Renal pelvis (tissue), 12 donors: ENCODE measurements at places on chromosomes 16 and 17. TPM values are rescaled to one million over a fixed set of nuclear protein-coding genes. Genes with fewer than 3 reads are reported as not detected.

The PPL gene
- polyA plus RNA-seq, result 44.2 TPM

The TEX19 gene
- polyA plus RNA-seq, result not detected

The SIRT7 gene
- 21.3 TPM for polyA plus RNA-seq

GRCh38 chr17:64115043-64115698 is 14.8 kb downstream of the ERN1 start:
- DNase-seq, result no peak

DNA sequence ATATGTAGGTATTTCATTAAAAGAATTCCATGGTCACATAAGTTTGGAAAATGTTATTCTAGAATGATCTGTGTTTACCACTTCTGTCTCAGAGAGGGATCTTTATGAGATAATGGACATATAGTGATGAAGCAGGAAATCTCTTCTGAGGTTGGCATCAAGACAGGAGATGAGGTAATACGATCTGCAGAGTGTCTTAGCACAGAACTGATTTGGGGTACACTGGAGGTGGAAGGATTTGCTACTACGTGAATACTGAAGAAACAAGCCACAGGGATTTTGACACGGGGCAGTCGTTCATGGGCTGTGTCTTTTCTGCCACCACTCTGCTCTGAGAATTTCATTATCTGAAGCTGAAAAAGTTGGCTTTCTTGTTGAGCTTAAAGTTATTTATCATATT is 5.5 kb downstream of the CBFB start:
- no peak for DNase-seq

DNA sequence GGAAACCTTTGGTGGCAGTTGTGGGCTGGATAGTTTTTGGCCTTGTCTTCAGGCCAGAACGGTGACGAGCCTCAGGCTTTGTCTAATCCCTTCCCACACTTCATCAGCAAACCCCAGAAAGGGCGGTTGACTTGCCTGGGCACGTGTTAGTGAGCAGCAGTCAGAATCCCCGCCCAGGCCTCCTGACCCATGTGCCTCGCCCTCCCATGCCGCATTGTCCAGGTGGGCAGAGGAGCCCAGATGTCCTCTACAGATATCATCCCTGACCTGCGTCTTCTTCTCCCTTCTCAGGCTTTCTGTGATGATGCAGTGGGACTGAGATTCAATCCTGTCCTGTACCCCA is 82.5 kb downstream of the OR1D5 start:
- DNase-seq, result no peak

DNA sequence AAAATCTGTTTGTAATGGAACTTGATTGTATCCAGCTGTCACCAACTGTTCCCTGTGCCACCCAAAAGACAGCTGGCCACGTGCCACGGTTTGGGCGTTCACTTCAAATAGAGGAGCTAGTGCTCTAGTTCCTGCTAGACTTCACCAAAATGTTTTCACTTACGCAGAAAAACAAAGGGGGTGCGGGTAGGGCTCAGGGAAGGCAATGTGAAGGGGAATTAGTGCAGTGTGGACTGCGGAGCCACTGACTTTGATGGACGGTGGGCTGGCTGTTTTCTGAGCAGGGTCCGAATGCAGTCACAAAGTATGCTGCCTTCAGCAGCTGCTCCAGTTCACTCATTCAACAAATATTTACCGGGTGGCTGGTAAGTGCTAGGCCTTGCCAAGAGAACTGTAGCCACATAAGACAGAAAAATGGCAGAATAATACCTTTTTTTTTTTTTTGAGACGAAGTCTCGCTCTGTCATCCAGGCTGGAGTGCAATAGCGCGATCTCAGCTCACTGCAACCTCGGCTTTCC is 7.6 kb upstream of the CYTH1 start:
- no peak for DNase-seq

DNA sequence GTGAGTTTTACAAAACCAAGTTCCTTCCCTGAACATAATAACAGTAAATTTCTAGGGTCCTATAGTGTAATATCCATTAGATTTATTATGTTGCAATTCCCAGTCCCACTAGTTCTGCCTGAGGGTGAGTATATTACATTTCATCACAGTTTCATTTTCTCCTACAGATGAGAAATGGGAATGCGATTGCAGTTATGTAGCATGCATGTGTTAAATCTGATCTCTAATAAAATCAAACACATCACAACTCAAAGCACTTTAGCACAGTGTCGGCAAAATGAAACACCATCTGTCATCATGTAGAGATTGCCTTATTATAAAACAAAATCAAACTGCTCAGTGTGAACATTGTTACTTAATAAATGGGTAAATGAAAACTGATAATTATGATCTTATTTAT is 180.5 kb upstream of the TOX3 start:
- DNase-seq, result no peak

DNA sequence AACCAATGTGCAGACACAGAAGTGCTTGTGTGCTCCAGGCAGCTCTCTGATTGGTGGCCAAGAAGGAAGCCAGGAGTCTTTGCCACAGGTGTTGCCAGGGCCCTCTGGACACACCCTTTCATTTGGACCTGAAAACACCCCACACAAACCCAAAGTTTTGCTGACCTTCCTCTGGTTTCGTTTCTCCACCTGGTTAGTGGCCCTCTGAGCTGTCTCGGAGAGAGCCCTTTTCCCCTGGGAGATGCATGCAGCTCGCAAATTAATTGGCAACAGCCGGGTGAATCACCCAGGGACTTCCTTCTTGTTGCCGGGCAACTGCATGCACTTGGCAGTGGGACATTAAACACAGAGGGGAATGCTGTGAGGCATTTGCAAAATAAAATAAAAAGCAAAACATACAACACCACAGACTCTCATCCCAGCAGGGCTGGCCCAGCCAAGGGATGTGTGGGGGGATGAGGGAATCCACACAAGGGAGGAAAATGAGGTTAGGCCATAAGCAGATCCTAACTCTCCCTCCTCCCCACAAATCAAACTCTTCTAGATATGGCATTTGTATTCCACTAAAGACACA is 286.6 kb downstream of the SOX9 start:
- peak; percentile 78 for DNase-seq

- DNase-seq, result no peak
Observed at GRCh38 chr17:48055531-48056245, 7.5 kb downstream of the NFE2L1 start.

GRCh38 chr17:31792007-31792585 is 66.9 kb downstream of the COPRS start:
- DNase-seq, result no peak

DNA sequence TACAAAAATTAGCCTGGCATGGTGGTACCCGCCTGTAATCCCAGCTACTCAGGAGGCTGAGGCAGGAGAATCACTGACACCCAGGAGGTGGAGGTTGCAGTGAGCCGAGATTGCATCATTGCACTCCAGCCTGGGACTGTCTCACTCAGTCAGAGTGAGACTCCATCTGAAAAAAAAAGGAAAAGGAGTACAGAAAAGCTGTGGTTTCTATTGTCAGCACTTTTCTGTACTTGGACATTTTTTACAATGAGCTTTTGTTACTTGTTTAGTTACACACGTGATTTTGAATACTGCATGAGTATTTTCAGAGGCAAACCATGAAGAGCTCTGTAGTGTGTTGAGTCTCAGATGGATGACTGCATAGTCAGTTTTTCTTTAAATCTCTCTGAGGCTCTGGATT is 26.3 kb downstream of the ZC3H18 start:
- no peak for DNase-seq

- DNase-seq, result no peak
Observed at GRCh38 chr16:24753000-24753399, 23.5 kb downstream of the TNRC6A start.

DNA sequence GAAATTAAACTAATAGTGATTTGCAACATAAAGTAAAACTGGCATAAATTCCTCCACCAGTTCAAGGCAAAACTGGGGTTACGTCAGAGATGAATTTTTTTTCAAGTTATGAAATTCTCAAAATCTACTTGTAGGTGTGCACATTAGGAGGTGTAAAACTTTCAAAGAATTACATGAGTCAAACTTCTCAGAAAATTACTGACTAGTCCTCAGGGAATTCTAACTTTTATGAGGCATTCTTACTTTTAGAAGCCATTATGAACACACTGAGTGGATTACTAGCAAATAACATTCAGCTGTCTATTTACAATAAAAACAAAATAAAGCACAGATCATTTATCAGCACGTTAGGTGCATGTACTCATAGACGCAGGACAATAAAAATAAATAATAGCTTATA is 348.7 kb downstream of the CDH11 start:
- no peak for DNase-seq

DNA sequence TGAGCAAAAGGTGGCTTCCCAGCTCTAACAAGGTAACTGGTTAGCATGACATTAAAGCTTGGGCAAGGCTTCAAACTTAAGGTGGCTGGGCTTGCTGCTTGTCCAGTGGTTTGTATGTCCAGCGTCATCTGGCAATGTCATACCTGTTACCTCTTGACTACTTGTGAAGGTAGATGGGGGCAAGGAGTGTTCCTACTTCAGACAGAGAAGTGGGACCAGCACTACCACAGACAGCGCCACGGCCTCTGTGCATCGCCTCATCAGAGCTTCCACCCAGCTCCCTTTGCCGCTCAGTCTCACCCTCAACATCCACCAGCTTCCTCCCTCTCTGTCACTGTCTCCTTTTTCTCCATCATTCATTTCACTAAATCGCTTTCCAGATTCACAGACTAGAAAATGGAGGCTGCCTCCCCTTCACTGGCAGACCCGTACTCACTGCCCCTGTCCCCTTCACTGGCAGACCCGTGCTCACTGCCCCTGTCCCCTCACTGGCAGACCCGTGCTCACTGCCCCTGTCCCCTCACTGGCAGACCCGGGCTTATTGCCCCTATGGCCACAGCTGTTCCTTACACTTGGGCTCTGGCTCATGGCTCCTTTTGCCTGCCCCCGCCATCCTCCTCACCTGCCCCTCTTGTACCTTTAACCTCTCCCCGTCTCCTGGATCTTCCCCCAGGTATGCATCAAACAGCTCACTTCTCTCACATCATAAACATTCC is 14.8 kb downstream of the CYB5D2 start:
- DNase-seq, result no peak

DNA sequence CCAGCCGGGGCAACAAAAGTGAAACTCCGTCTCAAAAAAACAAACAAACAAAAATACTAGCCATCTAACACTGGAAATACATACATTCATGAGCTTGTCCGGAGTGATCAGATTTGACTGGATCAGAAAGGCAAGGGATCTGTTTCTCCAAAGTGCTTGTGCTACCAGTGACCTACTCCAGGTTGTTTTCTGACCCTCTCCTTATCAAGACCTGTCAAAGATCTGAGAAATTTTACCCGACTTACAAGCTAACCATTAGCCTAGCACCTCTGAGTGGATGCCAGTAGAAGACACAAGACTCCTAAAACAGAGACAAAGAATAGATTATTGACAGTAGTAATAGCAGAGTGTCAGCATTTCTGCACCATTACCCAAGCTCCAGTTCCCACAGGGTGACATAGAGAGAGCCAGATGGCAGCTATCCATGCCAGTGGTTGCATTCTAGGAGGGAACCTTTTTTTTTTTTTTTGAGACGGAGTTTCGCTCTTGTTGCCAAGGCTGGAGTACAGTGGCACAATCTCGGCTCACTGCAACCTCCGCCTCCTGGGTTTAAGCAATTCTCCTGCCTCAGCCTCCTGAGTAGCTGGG is 9.8 kb downstream of the ASPA start:
- no peak for DNase-seq

DNA sequence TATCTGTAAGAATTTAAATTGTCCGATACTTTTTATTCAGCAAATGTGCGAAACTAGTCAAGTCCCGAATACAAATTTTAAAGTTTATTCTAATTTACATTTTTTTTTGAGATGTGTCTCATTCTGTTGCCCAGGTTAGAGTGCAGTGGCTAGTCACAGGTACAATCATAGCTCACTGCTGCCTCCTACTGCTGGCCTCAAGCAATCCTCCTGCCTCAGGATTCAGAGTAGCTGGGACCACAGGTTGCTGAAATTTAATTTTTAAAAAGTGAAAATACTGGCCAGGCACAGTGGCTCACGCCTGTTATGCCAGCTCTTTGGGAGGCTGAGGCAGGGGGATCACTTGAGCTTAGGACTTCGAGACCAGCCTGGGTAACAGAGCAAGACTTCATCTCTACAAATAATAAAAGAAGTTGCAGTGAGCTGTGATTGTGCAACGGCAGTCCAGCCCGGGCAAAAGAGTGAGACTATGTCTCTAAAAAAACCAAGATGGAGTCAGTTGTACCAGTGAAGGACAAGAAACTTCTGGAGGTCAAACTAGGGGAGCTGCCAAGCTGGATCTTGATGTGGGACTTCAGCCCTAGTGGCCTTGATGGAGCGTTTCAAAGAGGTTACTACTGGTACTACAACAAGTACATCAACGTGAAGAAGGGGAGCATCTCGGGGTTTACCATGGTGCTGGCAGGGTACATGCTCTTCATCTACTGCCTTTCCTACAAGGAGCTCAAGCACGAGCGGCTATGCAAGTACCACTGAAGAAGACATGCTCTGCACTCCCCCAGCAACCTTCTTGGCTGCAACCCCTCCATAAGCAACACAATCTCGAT is 5.6 kb downstream of the POLG2 start:
- DNase-seq, result no peak

- DNase-seq, result no peak
Observed at GRCh38 chr17:31674305-31674704, 184.7 kb downstream of the COPRS start.

DNA sequence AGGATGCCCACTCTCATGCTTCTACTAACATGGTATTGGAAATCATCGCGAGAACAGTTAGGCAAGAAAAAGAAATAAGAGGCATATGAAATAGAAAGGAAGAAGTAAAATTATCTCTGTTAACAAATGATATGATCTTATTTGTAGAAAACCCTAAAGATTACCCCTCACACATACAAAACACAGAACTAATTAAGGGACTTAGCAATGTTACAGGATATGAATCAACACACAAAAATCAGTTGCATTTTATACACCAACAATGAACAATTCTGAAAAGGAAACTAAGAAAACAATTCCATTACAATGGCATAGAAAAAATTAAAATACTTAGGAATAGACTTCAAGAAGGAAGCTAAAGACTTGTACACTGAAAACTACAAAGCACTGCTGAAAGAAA is 2.7 kb upstream of the CAPNS2 start:
- DNase-seq, result no peak

DNA sequence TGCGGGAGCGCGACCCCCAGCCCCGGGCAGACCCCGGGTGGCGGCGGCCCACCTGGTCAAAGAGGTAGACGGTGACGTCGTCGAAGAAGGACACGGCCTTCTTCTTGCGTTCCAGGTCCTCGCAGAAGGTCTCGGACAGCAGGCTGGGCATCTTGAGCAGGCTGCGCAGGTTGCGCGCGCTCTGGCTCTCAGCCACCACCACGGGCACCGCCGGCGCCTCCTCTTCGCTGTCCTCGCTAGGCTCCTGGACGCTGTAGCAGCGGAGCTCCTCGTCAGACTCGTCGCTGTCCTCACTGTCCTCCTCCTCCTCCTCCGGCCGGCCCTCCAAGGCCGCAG is 45.2 kb upstream of the PVALEF start:
- no peak for DNase-seq

GRCh38 chr17:78873519-78874340 is 29.3 kb downstream of the CEP295NL start:
- DNase-seq, result no peak
